Stimulated activated CD8-positive, alpha-beta memory T cell treated with anti-CD3 and anti-CD28 coated beads, Interleukin-4, amount 100 ng/mL, for 48 hours (primary cell): ENCODE measurements at places on chromosomes 3 and 15.

- no peak for DNase-seq
Measured at GRCh38 chr15:98154863-98155262, 194.4 kb downstream of the ARRDC4 start.

- DNase-seq, result no peak
Measured at GRCh38 chr3:133548090-133548489, 25.4 kb upstream of the CDV3 start.

- DNase-seq, result no peak
Measured at GRCh38 chr3:89740080-89740880, 632.9 kb downstream of the EPHA3 start.

GRCh38 chr3:62968128-62968527 is 92.9 kb upstream of the CADPS start:
- no peak for DNase-seq

GRCh38 chr3:4997946-4998345 is 18.7 kb downstream of the BHLHE40 start:
- no peak for DNase-seq

- no peak for DNase-seq
Measured at GRCh38 chr3:146249921-146250320, 984 bp downstream of the PLSCR4 start.

DNA sequence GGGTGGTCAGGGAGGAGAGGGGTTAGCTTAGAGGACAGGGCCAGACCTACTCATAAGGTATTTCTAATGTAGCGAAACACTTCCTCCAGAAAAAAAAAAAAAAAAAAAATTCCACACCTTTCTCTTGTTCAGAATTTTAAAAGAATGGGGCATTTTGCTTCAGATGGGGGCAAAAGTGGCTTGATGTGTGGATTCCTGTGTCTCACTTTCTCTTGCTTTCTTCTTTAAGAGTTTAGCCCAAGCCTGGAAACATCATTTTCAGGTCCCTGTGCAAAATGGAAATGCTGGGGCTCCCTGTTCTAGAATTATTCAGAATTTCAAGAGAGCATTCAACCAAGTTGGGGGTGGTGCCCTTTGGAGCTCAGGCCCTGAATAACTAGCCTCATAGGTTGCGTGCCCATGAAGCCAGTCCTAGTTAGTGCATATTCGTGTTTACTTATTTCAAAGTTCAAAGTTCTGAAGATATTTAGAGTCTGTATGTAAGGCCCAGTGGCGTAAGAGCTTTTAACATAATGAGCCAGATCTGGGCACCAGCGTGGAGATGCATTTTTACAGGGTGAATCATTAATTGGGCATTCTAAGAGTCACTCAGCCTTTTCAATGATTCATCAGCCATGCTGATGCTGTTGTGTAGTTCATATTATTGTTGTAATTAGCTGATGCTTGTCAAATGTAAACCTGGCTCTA is 104.5 kb downstream of the RPLP1 start:
- no peak for DNase-seq

- DNase-seq, result no peak
Measured at GRCh38 chr3:188689101-188689574, 482.6 kb upstream of the TPRG1 start.

- no peak for DNase-seq
Measured at GRCh38 chr3:98801043-98801747, 38.1 kb downstream of the ST3GAL6 start.

DNA sequence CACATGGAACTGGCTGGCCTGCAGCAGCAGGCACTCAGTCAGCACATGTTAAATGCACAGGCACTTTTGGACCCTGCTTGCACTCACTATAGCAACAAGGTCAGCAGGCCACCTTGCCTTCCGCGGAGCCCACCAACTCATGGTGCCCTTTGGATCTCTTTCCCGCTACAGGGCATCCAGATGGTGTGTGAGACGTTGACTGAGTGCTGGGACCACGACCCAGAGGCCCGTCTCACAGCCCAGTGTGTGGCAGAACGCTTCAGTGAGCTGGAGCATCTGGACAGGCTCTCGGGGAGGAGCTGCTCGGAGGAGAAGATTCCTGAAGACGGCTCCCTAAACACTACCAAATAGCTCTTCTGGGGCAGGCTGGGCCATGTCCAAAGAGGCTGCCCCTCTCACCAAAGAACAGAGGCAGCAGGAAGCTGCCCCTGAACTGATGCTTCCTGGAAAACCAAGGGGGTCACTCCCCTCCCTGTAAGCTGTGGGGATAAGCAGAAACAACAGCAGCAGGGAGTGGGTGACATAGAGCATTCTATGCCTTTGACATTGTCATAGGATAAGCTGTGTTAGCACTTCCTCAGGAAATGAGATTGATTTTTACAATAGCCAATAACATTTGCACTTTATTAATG is 85.0 kb downstream of the TGFBR2 start:
- no peak for DNase-seq

DNA sequence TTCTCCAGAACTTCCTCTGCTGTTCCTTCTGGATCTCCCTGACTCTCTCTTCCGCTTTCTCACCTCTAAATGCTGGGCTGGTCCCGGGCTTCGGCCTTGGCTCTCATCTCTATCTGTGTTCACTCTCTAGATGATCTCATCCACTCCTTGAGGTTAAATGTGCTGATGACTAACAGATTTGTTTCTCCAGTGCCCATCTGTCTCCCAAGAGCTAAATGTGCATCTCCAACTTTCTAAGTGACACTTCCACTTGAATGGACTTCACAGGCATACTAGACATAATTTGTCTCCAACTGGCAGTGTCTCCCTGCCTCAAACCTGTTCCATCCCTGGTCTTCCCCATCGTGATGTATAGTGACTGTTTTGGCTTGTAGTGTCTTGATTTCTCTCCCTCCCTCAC is 95.3 kb downstream of the ITPR1 start:
- DNase-seq, result no peak

- no peak for DNase-seq
Measured at GRCh38 chr3:138849222-138849940, 14.7 kb upstream of the PIK3CB start.

DNA sequence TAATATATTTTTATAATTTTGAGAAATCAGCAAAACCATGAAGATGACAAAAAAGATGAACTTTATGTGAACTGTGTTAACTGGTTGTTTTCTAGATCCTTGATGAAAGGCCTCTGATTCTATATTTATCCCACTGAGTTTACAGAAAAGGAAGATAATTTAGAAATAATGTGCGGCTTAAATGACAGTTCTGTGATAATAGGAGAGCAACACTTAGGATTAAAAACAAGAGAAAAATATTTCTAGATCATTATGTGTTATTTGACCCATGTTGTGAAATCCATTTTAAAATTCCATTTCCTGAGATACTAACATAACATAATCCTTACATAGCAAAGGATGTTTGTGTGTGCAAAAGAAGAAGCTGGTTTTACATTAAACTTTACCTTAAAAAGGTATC is 598.0 kb downstream of the DIPK2A start:
- no peak for DNase-seq

DNA sequence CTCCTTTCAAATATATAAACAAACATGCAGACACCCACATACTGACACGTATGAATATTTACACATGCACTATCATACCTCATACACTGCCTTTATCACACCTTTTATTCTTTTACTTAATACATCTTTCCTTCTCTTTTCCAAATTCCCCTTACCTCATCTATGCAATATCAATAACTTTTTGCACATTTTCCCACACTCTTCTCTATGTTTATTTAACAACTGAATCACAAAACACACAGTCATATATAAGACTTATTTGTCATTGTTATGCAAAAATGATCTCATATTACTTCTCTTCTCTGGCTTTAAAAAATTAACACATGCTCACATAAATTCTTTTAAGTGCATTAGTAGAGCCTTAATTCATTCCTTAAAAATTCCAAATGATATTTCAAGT is 461.4 kb downstream of the DIPK2A start:
- DNase-seq, result no peak

- DNase-seq, result no peak
Measured at GRCh38 chr15:56923174-56923591, 4.7 kb downstream of the TCF12 start.

DNA sequence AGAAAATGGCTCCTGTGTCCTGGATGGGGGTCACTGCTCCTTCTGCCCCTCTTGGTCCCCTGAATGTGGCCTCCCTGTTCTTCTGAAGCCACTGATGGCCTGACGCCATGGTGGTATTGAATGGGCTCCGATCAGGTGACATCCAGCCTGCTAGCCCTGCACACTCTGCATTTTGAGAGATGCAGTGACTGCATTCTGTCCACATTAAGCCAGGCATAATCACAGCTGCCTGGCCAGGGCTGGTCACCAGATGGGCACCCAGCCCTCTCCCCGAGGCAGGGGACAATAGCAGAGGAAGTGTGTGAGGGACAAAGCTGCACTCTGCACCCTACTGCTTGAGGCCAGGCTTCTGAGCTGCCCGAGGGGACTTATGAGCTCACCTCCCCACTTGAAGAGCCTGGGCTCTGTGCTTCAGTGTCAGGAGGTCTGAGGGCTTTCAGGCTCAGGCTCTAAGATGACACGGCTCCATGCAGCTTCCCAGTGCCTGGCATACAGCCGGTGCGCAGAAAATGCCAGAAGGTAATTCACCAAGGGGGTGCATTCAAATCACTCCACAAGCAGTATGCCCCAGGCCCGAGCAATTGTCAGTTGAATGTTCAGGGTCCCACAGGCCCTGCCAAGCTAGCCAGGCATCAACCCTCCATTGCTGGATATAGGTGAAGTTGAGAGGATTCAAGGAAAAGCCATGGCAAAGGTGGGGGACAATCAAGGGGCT is 56.8 kb downstream of the WNT7A start:
- no peak for DNase-seq

- no peak for DNase-seq
Measured at GRCh38 chr3:186694288-186695032, 22.7 kb upstream of the KNG1 start.

DNA sequence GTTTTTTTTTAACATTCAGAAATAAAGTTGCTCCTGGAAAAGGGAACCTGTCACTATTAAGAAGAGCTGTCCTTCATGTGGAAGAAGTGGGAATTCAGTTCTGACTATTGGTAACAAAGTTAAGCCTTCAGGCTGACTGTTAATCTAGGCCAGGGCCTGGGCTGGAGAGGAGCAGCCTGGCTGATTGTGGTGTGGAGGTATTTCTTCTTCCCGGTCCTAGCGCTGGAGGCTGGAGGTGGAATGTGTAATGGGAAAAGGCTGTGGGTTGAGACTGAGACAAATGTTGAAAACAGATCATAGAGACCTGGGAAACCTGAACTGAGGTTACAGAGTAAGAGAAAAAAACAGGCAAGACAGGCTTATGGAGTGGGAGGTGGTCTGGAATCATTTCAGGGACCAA is 23.8 kb upstream of the SH3BP5 start:
- DNase-seq, result no peak

DNA sequence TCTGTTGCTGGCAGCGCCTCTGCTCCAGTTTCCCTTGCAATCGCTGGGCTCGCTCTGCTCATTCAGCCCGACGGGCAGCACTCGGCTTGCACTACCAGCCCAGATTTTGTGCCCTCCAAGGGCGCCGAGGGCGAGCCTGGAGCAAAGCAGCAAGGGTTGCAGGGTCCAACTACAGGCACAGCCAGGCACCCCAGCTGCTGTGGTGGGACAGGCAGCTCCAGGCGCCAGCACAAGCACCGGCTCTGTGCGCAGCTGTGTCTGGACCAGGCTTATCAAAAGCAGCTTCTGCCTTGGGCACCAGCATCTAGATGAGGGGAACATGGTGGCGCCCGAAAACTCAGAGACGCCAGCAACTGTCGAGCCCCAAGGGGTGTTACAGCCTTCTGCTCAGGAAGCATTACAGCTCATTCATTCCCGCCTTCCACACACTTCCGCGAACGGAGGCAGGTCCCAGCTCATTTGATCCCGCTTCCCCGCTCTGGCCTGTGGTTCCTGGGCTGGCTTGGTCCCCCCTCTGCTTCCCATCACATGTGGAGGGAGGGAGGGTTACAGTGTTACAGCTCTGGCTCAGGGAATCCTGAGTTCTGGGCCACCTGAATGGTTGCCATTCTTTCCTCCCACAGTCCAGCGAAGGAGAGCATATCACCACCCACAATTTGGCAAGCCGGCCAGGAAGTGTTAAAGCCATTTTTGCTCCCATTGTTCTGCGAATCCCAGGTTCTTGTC is 409.9 kb upstream of the ALCAM start:
- DNase-seq, result no peak

DNA sequence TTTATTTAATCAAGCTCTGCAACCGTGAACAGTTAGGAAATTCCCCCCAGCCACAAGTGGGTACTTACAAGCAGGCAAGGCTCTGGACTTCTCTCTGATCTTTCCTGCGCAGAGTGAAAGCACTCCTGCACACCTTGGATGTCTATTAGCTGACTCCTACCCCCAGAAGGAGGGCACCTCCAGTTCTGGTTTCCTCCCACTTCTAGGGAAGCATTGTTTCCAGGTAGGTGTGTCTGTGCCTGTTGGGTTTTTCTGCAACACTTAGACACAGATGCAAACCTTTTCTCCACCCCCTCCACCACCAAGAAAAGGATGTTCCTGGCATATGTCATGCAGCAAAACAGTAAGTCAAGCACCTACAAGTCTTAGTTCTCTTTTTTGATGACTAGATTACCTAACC is at the start of gene ZBED2:
ZBED2 (minus strand) TSS at position 115 of the 400 bp plus-strand sequence. CDS start 1,145 bp downstream, outside the sequence.
- DNase-seq, result peak; percentile 70

DNA sequence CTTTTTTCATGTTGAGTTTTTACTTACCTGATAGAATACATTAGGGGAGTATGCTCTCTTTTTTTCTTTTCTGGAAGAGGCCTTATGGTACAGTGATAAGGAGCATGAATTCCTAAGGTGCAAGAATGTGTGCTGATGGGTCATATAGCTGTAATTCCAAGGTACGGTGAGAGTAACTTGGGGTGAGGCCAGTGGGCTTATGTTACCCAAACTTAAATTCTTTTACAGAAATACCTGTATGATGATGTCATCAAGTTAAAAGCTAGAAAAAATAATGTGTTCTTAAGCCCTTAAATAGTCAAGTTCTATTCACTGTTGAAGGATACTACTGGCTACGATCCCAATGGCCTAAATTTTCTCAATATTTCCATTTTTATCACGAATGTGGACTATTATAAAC is 111.2 kb downstream of the GMPS start:
- DNase-seq, result no peak

DNA sequence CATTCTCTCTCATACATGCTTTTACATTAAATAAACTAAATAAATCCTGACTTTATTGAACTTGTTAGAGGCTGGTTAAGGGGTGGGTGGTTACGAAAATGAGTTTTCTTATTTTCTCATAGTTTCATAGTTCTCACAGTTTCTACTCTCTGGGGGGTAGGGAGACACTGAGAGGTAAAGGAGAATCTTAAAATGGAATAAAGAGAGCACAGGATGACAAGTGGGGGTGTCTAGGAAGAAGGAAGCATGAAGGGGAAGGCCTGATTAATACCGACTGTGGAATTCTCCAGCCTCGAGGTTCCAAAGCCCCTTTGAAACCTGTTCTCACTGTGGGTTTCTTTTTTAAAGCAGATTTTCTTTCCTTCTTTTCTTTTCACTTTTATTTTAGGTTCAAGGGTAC is 66.4 kb upstream of the TRA2B start:
- DNase-seq, result no peak
